ENCODE measurements at places on chromosomes 1 and 21.

GRCh38 chr1:2248854-2249558 lies 20.9 kb downstream of the SKI start:
- DNase-seq = no peak

DNA sequence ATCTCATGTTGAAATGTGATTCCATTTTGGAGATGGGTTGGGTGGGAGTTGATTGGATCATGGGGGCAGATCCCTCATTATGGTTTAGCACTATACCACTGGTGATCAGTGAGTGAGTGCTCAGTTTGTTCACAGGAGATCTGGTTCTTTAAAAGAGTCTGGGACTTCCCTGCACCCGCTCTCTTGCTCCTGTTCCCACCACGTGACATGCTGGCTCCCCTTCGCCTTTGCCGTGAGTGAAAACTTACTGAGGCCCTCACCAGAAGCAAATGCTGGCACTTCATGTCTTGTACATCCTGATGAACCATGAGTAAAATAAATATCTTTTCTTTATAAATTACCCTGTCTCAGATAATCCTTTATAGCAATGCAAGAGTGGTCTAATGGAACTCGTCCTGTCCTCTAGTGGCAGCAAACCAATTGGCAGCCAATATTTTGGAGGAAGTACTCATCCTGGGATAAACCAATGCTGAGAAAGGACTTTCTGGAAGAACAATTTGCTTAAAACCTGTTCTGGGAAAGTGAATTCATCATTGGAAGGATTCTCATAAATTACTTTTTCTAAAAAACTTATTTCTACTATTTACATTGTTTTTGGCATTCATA lies 27.8 kb upstream of the CYP4A11 start:
- no peak for DNase-seq

- DNase-seq = no peak
These were observed 382.3 kb downstream of the PRDM2 start for GRCh38 chr1:14082331-14082730.

GRCh38 chr1:161095230-161095629 lies 2.9 kb upstream of the KLHDC9 start:
- no peak for DNase-seq

- DNase-seq = no peak
These were observed 50.2 kb downstream of the DPYD start for GRCh38 chr1:97870589-97870988.

- no peak for DNase-seq
These were observed 5.0 kb upstream of the ILDR2 start for GRCh38 chr1:166980383-166980782.

Data from H7 (cell line).